Testis (tissue), 5 donors: ENCODE measurements at places on chromosomes 4 and X. TPM values are rescaled to one million over a fixed set of nuclear protein-coding genes. Genes with fewer than 3 reads are reported as not detected.

Gene NAP1L2
- polyA plus RNA-seq = 4.5 TPM

Gene KLF8
- 8.0 TPM for polyA plus RNA-seq

Gene MAGED4
- 5.2 TPM for polyA plus RNA-seq

Gene TRIM2
- 6.1 TPM for polyA plus RNA-seq

Gene FAM53A
- 24.2 TPM for polyA plus RNA-seq

Gene TRIM75
- 0.28 TPM for polyA plus RNA-seq
